ENCODE measurements at places on chromosomes 2 and 18. TPM values are rescaled to one million over a fixed set of nuclear protein-coding genes. Genes with fewer than 3 reads are reported as not detected.

Gene LAMA1
- polyA plus RNA-seq, result 14.8 TPM

Gene CRYGD
- 23.9 TPM for polyA plus RNA-seq

Gene CPLX4
- polyA plus RNA-seq, result not detected

Gene EML4
- polyA plus RNA-seq, result 65.3 TPM

Gene ZNF519
- polyA plus RNA-seq, result 29.4 TPM

Gene FBLN7
- polyA plus RNA-seq, result 0.16 TPM

Gene CEP76
- polyA plus RNA-seq, result 11.2 TPM

Gene KCNIP3
- polyA plus RNA-seq, result 0.32 TPM

Gene ASTL
- not detected for polyA plus RNA-seq

Gene CCBE1
- polyA plus RNA-seq, result 1.2 TPM

Gene SLC4A5
- 0.50 TPM for polyA plus RNA-seq

Gene MC2R
- not detected for polyA plus RNA-seq

Gene ANO7
- polyA plus RNA-seq, result 4.0 TPM

Gene DNER
- polyA plus RNA-seq, result 4.7 TPM

Measured in GM23338 (cell line).